A549 treated with ZK216348 at 1 μM for 4 hours (cell line): ENCODE measurements at places on chromosomes 1 and 21. TPM values are rescaled to one million over a fixed set of nuclear protein-coding genes. Genes with fewer than 3 reads are reported as not detected.

Gene DNMT3L
- total RNA-seq, result not detected in 5 replicates

Gene MMEL1
- total RNA-seq, result not detected in 5 replicates

Gene EPHA10
- total RNA-seq, result 0.69 to 1.7 TPM (median 0.75 TPM) in 5 replicates

Gene SH3D21
- 1.2 to 2.8 TPM (median 2.1 TPM) in 5 replicates for total RNA-seq

Gene MAN1C1
- 0.09 to 0.63 TPM (median 0.34 TPM) in 5 replicates for total RNA-seq

Gene CYB5RL
- total RNA-seq, result 2.0 to 4.7 TPM (median 3.9 TPM) in 5 replicates

Gene C1orf210
- not detected in 5 replicates for total RNA-seq

Gene PROK1
- total RNA-seq, result not detected in 5 replicates

Gene MOV10
- 24.1 to 39.0 TPM (median 32.1 TPM) in 5 replicates for total RNA-seq

Gene SLAMF7
- total RNA-seq, result 1.1 to 2.9 TPM (median 1.4 TPM) in 5 replicates

Gene C1QA
- not detected in 5 replicates for total RNA-seq

Gene TMEM63A
- total RNA-seq, result 3.1 to 7.8 TPM (median 6.5 TPM) in 5 replicates

Gene TNFAIP8L2
- not detected in 5 replicates for total RNA-seq

Gene FLVCR1
- total RNA-seq, result 10.3 to 20.8 TPM (median 15.3 TPM) in 5 replicates

Gene KIF26B
- 0.04 to 0.09 TPM (median 0.05 TPM) in 5 replicates for total RNA-seq

Gene HSD3B2
- total RNA-seq, result not detected in 5 replicates

Gene TFF1
- 20.3 to 28.6 TPM (median 25.3 TPM) in 5 replicates for total RNA-seq

Gene CRP
- total RNA-seq, result not detected in 5 replicates

Gene TAL1
- not detected in 5 replicates for total RNA-seq

Gene PGLYRP4
- total RNA-seq, result not detected in 5 replicates

Gene FCRL3
- total RNA-seq, result not detected in 5 replicates

Gene USH2A
- total RNA-seq, result not detected in 5 replicates

Gene FGR
- total RNA-seq, result 0.07 TPM in 1 of 5 replicates, not detected in the others

Gene SPATA45
- total RNA-seq, result not detected in 5 replicates

Gene KRTAP19-8
- total RNA-seq, result not detected in 5 replicates

Gene S100A13
- total RNA-seq, result 158 to 174 TPM (median 170 TPM) in 5 replicates

Gene TEDDM1
- not detected in 5 replicates for total RNA-seq

Gene DNAJC28
- 0.17 to 0.54 TPM (median 0.27 TPM) in 5 replicates for total RNA-seq

Gene PDZK1
- total RNA-seq, result 0.39 to 1.7 TPM (median 0.98 TPM) in 5 replicates

Gene TXNDC12
- 31.2 to 43.2 TPM (median 39.0 TPM) in 5 replicates for total RNA-seq

Gene MPL
- 0.46 to 0.63 TPM in 2 of 5 replicates, not detected in the others for total RNA-seq

Gene YOD1
- 2.9 to 8.4 TPM (median 7.4 TPM) in 5 replicates for total RNA-seq

Gene DIO1
- not detected in 5 replicates for total RNA-seq

Gene ALDH4A1
- 7.2 to 15.1 TPM (median 14.3 TPM) in 5 replicates for total RNA-seq

Gene PTGS2
- total RNA-seq, result 4.2 to 8.3 TPM (median 6.7 TPM) in 5 replicates

Gene ZNF697
- 1.4 to 2.0 TPM (median 1.6 TPM) in 5 replicates for total RNA-seq

Gene C1QC
- not detected in 5 replicates for total RNA-seq

Gene KLHL21
- 12.5 to 27.4 TPM (median 23.8 TPM) in 5 replicates for total RNA-seq

Gene HNRNPR
- total RNA-seq, result 164 to 229 TPM (median 176 TPM) in 5 replicates

Gene ANGPTL3
- total RNA-seq, result not detected in 5 replicates

Gene GPR37L1
- total RNA-seq, result 0.13 to 0.18 TPM (median 0.15 TPM) in 5 replicates

Gene PSRC1
- total RNA-seq, result 16.1 to 25.4 TPM (median 24.0 TPM) in 5 replicates

Gene RGSL1
- not detected in 5 replicates for total RNA-seq

Gene FCRLB
- total RNA-seq, result 1.1 to 2.0 TPM (median 1.8 TPM) in 5 replicates

Gene KDF1
- 0.08 TPM in 2 of 5 replicates, not detected in the others for total RNA-seq

Gene AMY1A
- total RNA-seq, result not detected in 5 replicates

Gene MIXL1
- 0.13 TPM in 1 of 5 replicates, not detected in the others for total RNA-seq

Gene SH2D1B
- total RNA-seq, result 0.08 to 0.18 TPM (median 0.09 TPM) in 5 replicates

Gene HES5
- not detected in 5 replicates for total RNA-seq

Gene PDE9A
- total RNA-seq, result 1.0 to 1.5 TPM (median 1.2 TPM) in 5 replicates

Gene TMEM52
- 0.32 to 1.7 TPM (median 0.82 TPM) in 5 replicates for total RNA-seq

Gene RUSC1
- total RNA-seq, result 31.4 to 61.5 TPM (median 56.9 TPM) in 5 replicates

Gene PADI3
- 0.99 to 1.4 TPM (median 1.3 TPM) in 5 replicates for total RNA-seq

Gene AADACL4
- total RNA-seq, result not detected in 5 replicates
